A549 treated with Hydrocortisone at 1 μM for 4 hours (cell line): ENCODE measurements at places on chromosomes 12 and 14. TPM values are rescaled to one million over a fixed set of nuclear protein-coding genes. Genes with fewer than 3 reads are reported as not detected.

The ZDHHC22 gene
- 0.18 to 0.37 TPM (median 0.23 TPM) in 5 replicates for total RNA-seq

The SDR9C7 gene
- total RNA-seq = 0.06 TPM in 1 of 5 replicates, not detected in the others

The HHIPL1 gene
- total RNA-seq = 0.16 to 0.24 TPM (median 0.20 TPM) in 5 replicates

The NEUROD4 gene
- total RNA-seq = not detected in 5 replicates

The RNASE3 gene
- total RNA-seq = not detected in 5 replicates

The HOTAIR gene
- total RNA-seq = 0.13 to 0.48 TPM (median 0.17 TPM) in 5 replicates

The ERBB3 gene
- 0.78 to 1.5 TPM (median 1.1 TPM) in 5 replicates for total RNA-seq

The TBC1D30 gene
- total RNA-seq = 1.1 to 1.4 TPM (median 1.3 TPM) in 5 replicates

The GPRC5A gene
- total RNA-seq = 230 to 315 TPM (median 290 TPM) in 5 replicates

The ADAMTS20 gene
- not detected in 5 replicates for total RNA-seq
